ENCODE measurements at places on chromosomes 6 and 20. TPM values are rescaled to one million over a fixed set of nuclear protein-coding genes. Genes with fewer than 3 reads are reported as not detected.

DNA sequence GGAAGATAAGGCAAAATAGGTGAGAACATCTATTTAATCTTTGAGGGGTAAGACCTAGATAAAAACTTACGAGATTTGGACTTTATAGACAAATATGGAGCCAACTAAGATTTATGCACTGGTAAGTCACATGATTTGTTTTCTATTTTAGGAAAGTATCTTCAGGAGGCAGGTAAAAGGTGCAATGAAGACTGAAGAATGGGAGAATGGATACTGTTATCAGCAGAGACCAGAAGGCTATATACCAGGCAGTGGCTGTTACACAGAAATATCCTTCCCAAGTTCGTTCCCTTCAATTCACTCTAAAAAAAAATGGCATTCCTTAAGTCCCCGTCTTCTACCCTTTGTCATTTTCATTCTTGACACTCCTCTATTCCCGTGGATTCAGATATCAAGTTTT is 123.8 kb downstream of the MYB start:
- H3K27ac ChIP-seq, result no peak overlapping the region
- no peaks in the 10 kb centered on the region for H3K27me3 ChIP-seq
- DNase-seq, result no peak
- no peaks in the 10 kb centered on the region for H3K36me3 ChIP-seq
- no peaks in the 10 kb centered on the region for H3K4me1 ChIP-seq

DNA sequence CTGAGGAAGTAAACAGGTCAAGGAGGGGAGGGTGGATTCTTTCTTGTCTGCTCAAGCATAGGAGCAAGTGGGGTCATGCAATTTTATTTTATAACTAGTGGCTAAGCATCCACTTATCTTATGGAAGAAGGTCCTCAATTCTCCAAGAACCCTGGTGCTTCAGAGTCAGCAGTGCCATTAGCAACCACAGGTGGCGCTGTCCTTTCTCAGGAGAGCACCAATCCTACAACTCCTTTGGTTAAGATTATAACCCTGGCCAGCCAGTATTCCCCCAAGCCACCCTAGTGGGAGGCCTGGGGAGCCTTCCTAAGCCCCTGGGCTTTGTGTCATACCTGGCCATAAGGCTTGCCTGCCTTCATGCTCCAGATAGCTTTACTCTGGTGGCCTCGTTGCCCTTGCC is 60.7 kb downstream of the PCSK2 start:
- H3K27me3 ChIP-seq, result no peaks in the 10 kb centered on the region
- no peaks in the 10 kb centered on the region for H3K4me1 ChIP-seq
- H3K4me3 ChIP-seq, result no peak overlapping the region
- H3K36me3 ChIP-seq, result no peaks in the 10 kb centered on the region
- DNase-seq, result no peak

GRCh38 chr20:32960849-32961731 is 43.1 kb downstream of the SUN5 start:
- H3K4me3 ChIP-seq, result no peak overlapping the region
- no peaks in the 10 kb centered on the region for H3K27me3 ChIP-seq
- H3K36me3 ChIP-seq, result no peaks in the 10 kb centered on the region

DNA sequence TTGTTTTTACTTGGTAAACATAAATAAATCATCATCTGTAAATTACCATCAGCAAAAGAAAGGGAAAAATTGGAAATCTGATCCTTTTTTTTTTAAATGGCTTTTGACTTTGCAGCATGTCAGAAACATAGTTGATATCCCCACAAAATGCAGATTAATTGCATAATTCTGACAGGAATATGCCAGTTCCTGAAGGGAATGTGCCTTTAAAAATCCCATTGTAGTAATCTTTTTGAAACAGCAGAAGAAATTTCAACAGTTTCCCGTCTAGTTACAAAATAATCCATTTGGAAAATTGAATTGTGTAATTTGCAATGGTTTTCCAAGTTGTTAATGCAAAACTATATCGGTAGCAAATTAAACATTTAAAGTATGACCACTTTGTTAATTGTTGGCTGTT is 95.2 kb downstream of the DOK5 start:
- H3K36me3 ChIP-seq, result no peaks in the 10 kb centered on the region
- no peak for DNase-seq
- no peak overlapping the region for H3K4me3 ChIP-seq

DNA sequence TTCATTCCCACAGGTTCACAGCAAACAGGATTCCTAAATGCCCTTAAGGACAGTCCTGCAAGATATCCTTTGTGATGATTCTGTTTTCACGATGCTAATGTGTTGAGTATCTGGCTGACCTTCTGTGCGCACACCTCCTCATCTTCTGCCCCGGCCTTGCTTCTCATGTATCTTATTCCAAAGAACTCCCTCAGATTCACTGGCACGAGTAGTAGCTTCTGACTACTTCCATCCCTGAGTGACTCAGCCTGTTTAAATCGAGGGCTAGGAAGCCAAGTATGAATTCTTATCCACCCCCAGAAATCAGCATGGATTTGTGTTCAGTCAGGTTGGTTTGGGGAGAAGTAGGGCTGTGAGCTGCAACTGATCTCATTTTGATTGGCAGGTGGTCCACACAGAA is 190.2 kb upstream of the SNX9 start:
- H3K36me3 ChIP-seq, result peaks cover 17% of the 10 kb centered on the region
- no peak for DNase-seq
- H3K4me1 ChIP-seq, result peaks cover 4% of the 10 kb centered on the region
- H3K27me3 ChIP-seq, result no peaks in the 10 kb centered on the region
- H3K27ac ChIP-seq, result no peak overlapping the region
- H3K4me3 ChIP-seq, result no peak overlapping the region

DNA sequence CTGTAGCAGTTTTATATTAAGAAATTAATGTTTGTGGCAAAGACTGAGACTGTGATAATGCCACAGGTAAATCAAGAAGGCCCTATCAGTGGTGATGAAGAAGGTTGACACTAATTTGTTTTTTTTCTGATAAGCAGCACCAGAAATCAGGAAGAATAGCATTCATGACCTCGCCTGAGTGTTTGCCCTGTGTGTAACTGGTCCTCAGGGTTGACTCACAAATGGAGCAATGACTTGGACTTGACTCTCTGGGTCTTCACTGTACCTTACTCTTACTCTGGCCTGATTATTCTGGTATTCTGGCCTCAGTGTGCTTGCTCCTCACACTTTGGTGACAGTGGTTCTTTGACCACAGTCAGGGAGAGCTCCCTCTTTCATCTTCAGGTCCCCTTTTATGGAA is 243.9 kb downstream of the HAO1 start:
- H3K4me3 ChIP-seq, result no peak overlapping the region

GRCh38 chr20:63686492-63687321 is 9.7 kb upstream of the TNFRSF6B start:
- DNase-seq, result peak; percentile 74
- H3K27me3 ChIP-seq, result no peaks in the 10 kb centered on the region

- no peaks in the 10 kb centered on the region for H3K36me3 ChIP-seq
- H3K27me3 ChIP-seq, result no peaks in the 10 kb centered on the region
Measured at GRCh38 chr6:108080010-108080780, 5.7 kb upstream of the OSTM1 start.

DNA sequence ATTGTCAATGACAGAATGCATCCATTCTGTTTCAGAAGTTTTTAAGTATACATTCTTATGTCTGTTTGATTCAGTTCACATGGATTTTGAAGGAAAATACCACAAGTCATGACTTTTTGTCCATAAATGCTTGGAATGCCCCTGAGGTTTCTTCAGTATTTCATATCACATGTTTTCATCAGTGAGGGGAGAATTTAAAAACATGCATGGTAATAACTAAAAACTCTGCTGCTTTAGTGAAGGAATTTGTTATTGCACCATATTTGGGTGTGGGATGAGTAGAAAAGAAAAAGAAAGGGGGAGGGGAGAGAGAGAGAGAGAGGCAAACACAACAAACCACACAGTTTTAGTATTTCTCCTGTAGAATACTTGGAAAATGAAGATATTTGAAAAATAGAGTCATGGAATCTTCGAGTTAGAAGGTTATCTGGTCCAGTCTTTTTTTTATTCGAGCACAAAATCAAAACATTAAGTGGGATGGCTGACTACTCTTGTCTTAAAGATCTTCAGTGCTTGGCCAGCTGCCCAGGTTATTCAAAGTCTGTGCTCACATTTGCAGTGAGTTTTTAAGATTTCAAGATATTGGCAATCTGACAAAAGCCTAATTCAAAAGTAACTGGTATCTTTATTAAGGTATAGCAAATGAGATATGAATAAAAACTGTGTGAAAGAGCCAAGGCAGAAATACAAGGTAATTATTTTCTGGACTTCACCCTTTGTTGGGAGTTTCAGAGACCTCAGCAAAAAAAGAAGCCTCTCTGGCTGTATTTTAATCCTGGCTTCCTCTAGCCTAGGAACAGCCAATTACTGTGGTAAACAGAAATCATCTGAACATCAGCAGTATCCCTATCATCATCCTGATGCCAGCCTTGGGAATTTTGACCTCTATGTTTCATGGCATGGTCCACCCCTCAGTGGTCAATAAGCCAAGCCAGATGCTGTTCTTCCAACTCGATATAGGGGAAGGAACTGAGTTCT is 687.9 kb upstream of the CITED2 start:
- H3K27me3 ChIP-seq, result no peaks in the 10 kb centered on the region
- no peak overlapping the region for H3K4me3 ChIP-seq
- H3K4me1 ChIP-seq, result peaks cover 16% of the 10 kb centered on the region
- H3K27ac ChIP-seq, result no peak overlapping the region

DNA sequence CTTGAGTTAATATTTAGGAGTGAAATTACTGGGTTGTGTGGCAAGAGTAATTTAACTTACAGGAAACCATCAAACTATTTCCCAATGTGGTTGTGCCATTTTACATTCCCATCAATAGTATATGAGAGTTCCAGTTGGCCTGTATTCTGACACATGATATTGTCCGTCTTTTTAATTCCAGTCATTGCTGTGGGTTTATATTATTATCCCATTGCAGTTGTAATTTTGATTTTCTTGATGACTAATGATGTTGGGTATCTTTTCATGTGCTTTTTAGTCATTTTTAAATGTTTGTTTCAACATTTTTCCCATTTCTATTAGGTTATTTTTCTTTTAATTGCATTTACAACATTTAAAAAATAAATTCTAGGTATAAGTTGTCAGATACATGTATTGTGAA is 614.0 kb downstream of the UTRN start:
- no peak overlapping the region for H3K4me3 ChIP-seq
- H3K36me3 ChIP-seq, result no peaks in the 10 kb centered on the region
- no peaks in the 10 kb centered on the region for H3K27me3 ChIP-seq
- H3K4me1 ChIP-seq, result no peaks in the 10 kb centered on the region

DNA sequence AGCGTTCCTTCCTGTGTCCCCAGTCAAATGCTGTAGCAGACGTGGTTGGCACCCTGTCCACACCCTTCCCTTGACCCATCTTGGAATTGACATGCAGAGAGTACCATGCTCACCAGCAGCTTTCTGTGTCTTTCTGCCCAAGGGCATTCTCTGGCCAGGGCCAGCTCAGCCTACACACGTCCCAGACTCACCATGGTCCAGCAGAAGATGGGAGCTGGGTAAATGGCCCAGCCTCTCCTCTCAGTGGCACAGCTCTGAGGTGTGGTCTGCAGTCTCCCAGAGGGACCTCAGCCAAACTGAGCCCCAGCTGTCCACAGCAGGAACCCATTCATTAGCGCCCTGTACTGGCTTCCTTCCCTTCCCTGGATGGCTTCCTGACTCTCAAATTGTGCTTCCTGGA is 31.1 kb upstream of the BLCAP start:
- no peaks in the 10 kb centered on the region for H3K4me1 ChIP-seq

GRCh38 chr6:163952005-163952404 is 537.5 kb downstream of the QKI start:
- H3K4me1 ChIP-seq, result no peaks in the 10 kb centered on the region
- H3K4me3 ChIP-seq, result no peak overlapping the region
- no peak overlapping the region for H3K27ac ChIP-seq
- DNase-seq, result no peak
- no peaks in the 10 kb centered on the region for H3K27me3 ChIP-seq

PGC gene
- 586 TPM for total RNA-seq

ULBP3 gene
- 5.7 TPM for total RNA-seq

MAS1 gene
- not detected for total RNA-seq

WFDC12 gene
- 0.85 TPM for total RNA-seq

KCTD20 gene
- total RNA-seq, result 40.5 TPM

HLA-DOA gene
- total RNA-seq, result 20.7 TPM
